ENCODE measurements at places on chromosomes 16 and 17.

DNA sequence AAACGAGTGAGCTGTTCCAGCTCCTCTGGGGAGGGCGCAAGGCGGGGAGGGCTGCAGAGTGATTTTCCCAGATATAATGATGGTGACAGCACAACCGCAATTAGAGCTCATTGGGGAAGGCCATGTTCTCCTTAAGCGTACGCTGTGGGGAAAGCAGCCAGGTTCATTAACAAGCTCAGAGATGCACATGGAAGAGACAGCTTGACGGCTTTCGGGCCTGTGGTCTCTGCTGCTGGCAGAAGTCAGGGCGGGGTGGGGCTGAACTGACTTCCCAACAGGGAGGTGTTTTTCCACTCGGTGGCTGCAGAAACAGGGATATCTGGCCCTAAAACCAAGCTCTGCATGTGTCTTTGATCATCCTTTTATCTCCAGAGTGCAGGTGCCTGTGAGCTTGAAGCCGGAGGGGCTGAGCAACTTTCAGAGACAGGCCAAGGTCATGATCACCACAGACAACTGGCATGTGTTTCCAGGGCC is 24.0 kb upstream of the CACNG1 start:
- H3K27ac ChIP-seq, result no peak overlapping the region
- H3K4me3 ChIP-seq, result no peak overlapping the region
- no peak for DNase-seq
- no peaks in the 10 kb centered on the region for H3K27me3 ChIP-seq

- no peaks in the 10 kb centered on the region for H3K27me3 ChIP-seq
- no peak for DNase-seq
- H3K4me1 ChIP-seq, result peaks cover 63% of the 10 kb centered on the region
- no peak overlapping the region for H3K4me3 ChIP-seq
These were observed 52.5 kb downstream of the NFAT5 start for GRCh38 chr16:69618307-69618706.

- no peaks in the 10 kb centered on the region for H3K4me1 ChIP-seq
- no peaks in the 10 kb centered on the region for H3K36me3 ChIP-seq
- H3K27me3 ChIP-seq, result no peaks in the 10 kb centered on the region
- H3K4me3 ChIP-seq, result no peak overlapping the region
- no peak overlapping the region for H3K27ac ChIP-seq
These were observed 218.6 kb upstream of the CDH8 start for GRCh38 chr16:62254847-62255246.

- peak overlapping the region; percentile 81 for H3K27ac ChIP-seq
- no peaks in the 10 kb centered on the region for H3K27me3 ChIP-seq
- peak; percentile 94 for DNase-seq
- H3K36me3 ChIP-seq, result peaks cover 1% of the 10 kb centered on the region
These were observed 1.9 kb upstream of the PRPSAP2 start for GRCh38 chr17:18855831-18856569.

DNA sequence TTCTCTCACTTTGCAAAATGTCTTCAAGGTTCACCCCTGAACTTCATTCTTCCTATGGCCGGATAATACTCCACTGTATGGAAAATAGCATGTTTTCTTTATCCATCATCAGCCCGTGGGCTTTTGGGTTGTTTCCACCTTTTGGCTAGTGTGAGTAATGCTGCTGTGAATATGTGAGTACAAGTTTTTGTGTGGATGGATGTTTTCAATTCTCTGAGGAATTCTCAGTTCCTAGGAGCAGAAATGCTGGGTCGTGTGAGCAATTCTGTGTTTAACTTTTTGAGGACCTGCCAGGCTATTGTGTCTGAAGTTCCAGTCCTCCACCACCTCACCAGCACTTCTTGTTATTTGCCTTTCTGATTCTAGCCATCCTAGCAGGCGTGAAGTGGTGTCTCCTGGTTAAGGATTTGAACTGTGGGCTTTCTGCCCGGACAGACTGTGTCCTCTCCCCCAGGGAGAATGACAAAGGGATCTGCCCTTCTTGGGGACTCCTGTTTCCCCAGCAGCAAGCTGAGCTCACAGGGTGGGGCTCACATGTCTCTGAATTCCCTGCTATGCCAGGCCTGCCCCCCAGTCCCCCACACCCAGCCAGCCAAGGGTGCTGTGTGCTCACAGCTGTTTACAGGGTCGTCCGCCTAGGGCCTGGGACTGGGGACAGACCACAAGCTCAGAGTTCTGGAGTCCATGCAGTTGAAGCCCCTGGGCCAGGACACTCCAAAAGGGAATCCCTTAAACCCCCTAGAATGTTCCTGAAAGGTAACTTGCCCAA is 92.2 kb upstream of the CIBAR2 start:
- no peak overlapping the region for H3K4me3 ChIP-seq
- H3K27me3 ChIP-seq, result no peaks in the 10 kb centered on the region
- no peak for DNase-seq
- peaks cover 21% of the 10 kb centered on the region for H3K4me1 ChIP-seq

- no peak overlapping the region for H3K4me3 ChIP-seq
- H3K36me3 ChIP-seq, result no peaks in the 10 kb centered on the region
- DNase-seq, result no peak
- H3K27me3 ChIP-seq, result no peaks in the 10 kb centered on the region
- H3K27ac ChIP-seq, result no peak overlapping the region
- no peaks in the 10 kb centered on the region for H3K4me1 ChIP-seq
These were observed 50.6 kb downstream of the SMPD3 start for GRCh38 chr16:68397710-68398201.

GRCh38 chr17:78197147-78197832 is 10.1 kb downstream of the AFMID start:
- peaks cover 4% of the 10 kb centered on the region for H3K36me3 ChIP-seq
- no peak for DNase-seq
- H3K4me3 ChIP-seq, result no peak overlapping the region
- no peaks in the 10 kb centered on the region for H3K27me3 ChIP-seq
- no peak overlapping the region for H3K27ac ChIP-seq

- no peaks in the 10 kb centered on the region for H3K36me3 ChIP-seq
- H3K4me1 ChIP-seq, result no peaks in the 10 kb centered on the region
- H3K27me3 ChIP-seq, result no peaks in the 10 kb centered on the region
- no peak for DNase-seq
- no peak overlapping the region for H3K4me3 ChIP-seq
- no peak overlapping the region for H3K27ac ChIP-seq
These were observed 97.5 kb downstream of the CYLD start for GRCh38 chr16:50839356-50839755.

GRCh38 chr17:3988297-3989040 is 24.2 kb upstream of the ATP2A3 start:
- H3K27ac ChIP-seq, result no peak overlapping the region
- H3K4me1 ChIP-seq, result no peaks in the 10 kb centered on the region
- H3K36me3 ChIP-seq, result no peaks in the 10 kb centered on the region
- H3K4me3 ChIP-seq, result no peak overlapping the region
- no peaks in the 10 kb centered on the region for H3K27me3 ChIP-seq

- peaks cover 17% of the 10 kb centered on the region for H3K4me1 ChIP-seq
- H3K4me3 ChIP-seq, result no peak overlapping the region
- no peaks in the 10 kb centered on the region for H3K36me3 ChIP-seq
- no peak for DNase-seq
- no peaks in the 10 kb centered on the region for H3K27me3 ChIP-seq
These were observed 45.4 kb downstream of the WSB1 start for GRCh38 chr17:27339198-27339835.

DNA sequence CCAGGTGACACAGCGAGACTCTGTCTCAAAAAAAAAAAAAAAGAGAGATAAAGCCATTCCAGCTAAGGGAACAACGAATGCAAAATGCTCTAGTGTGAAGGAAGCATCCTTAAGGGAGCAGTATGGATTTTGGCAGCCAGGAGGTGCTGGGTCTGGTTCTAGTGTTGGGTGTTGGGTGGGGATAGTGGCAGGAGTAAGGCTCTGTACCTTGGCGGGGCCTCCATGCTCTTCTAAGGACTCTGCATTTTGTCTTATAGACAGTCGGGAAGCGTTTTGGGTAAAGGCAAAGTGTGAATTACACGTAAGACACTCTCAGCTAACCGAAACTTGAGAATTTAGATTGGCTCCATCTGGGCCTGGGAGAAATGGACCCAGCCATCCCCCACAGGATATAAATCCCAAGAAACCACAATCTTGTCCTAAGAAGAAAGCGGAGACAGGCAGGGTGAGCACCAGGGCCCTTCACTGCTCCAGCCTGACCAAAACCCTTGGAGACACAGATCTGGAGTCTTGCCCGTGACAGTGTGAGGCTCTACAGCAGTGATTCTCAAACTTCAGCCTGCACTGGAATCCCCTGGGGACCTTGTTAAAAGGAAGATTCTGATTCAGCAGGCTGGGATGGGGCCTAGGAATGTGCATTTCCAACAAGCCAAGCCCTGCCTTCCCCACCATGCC is 33.1 kb upstream of the PHB1 start:
- no peaks in the 10 kb centered on the region for H3K4me1 ChIP-seq
- no peak overlapping the region for H3K27ac ChIP-seq
- no peaks in the 10 kb centered on the region for H3K27me3 ChIP-seq
- H3K4me3 ChIP-seq, result no peak overlapping the region
- H3K36me3 ChIP-seq, result no peaks in the 10 kb centered on the region

DNA sequence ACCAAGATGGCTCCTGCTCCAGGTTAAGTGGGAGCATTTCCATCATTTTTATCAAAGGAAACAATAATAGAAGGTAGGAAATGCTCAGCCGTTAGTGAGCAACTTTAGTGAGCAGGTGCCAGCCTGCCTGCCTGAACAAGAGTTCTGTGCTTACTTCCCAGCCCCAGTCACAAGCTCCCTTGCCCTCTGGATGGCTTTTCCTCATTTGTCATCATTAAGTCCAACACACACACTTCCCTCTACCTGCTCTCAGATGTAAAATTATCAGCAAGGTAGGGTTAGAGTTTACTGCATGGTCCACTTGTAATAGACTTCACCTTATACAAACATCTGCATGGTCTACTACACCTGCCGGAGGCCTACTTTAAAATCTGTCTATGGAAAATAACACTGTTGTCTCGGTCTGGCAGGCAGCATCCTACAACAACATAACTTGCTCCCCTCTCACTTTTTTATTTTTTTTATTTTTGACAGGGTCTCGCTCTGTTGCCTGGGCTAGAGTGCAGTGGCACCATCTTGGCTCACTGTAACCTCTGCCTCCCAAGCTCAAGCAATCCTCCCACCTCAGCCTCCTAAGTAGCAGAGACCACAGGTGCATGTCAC is 12.7 kb downstream of the TEX2 start:
- no peak overlapping the region for H3K27ac ChIP-seq
- DNase-seq, result no peak
- H3K36me3 ChIP-seq, result no peaks in the 10 kb centered on the region
- H3K4me1 ChIP-seq, result 0 out of 2 replicates have a peak, but pooled peaks cover 6% of the 10 kb centered on the region
- no peak overlapping the region for H3K4me3 ChIP-seq
- H3K27me3 ChIP-seq, result no peaks in the 10 kb centered on the region

DNA sequence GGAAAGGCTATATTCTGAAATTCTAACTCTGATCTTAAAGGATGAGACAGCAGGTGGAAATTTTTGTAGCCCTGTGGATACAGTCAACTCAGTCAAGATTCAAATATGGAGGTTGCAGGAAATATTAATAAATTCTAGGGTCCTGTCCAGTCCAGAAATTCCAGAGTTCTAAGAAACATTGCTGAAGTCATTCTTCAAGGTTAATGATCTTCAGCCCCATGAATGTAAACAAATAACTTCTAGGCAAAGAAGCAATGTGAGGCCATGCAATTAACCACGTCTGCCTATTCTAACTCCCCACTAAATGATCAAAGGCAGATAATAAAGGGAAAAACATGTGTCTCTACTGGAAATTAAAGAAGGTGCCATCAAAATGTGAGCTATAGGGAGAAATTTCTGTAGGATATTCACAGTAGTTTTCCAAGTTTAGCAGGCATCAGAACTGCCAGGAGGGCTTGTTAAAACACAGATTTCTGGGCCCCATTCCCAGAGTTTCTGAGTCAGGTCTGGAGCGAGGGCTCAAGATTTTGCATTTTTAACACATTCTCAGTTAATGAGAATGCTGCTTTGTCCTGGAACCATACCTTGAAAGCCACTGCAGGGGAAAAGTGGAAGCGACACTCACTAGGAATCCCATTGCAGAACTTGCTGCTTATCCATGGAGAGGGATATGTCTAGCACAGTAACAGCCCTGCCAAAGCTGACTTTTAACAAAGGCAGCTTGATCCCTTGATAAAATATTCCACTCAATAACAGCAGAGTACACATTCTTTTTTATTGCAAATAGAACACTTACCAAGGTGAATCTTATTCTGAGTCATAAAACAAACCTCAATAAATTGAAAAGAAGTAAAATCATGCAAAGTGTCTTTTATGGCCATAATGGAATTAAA is 61.8 kb downstream of the DNAH3 start:
- H3K27me3 ChIP-seq, result no peaks in the 10 kb centered on the region
- H3K27ac ChIP-seq, result no peak overlapping the region
- H3K4me3 ChIP-seq, result no peak overlapping the region
- H3K36me3 ChIP-seq, result no peaks in the 10 kb centered on the region

GRCh38 chr16:50038756-50039529 is 13.9 kb downstream of the CNEP1R1 start:
- H3K4me3 ChIP-seq, result no peak overlapping the region
- H3K27me3 ChIP-seq, result no peaks in the 10 kb centered on the region
- peaks cover 57% of the 10 kb centered on the region for H3K4me1 ChIP-seq

- no peaks in the 10 kb centered on the region for H3K36me3 ChIP-seq
- H3K4me3 ChIP-seq, result no peak overlapping the region
- H3K27me3 ChIP-seq, result no peaks in the 10 kb centered on the region
- no peaks in the 10 kb centered on the region for H3K4me1 ChIP-seq
- H3K27ac ChIP-seq, result no peak overlapping the region
- no peak for DNase-seq
These were observed 723.9 kb downstream of the MAF start for GRCh38 chr16:78876671-78877070.

- no peak overlapping the region for H3K27ac ChIP-seq
- peaks cover 1% of the 10 kb centered on the region for H3K36me3 ChIP-seq
- peaks cover 12% of the 10 kb centered on the region for H3K4me1 ChIP-seq
- no peaks in the 10 kb centered on the region for H3K27me3 ChIP-seq
- H3K4me3 ChIP-seq, result no peak overlapping the region
These were observed 19.0 kb downstream of the SPIRE2 start for GRCh38 chr16:89847051-89847939.

DNA sequence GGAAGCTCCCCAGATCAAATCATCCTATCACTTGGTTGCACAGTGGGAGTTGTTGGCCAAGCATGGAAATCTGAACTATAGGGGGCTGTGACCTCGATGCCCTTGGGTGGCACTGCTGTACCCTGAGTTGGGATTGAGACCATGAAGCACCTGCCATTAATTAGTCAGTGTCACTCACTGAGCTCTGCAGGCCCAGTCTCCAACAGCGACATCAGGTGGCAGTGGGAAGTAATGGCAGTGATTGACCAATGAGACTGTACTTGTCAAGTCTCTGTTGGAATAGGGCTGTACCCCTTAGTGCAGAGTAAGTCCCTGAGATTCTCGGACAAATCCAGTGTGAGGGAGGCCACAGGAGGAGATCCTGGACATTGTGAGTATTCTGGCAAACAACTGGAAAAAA is 118.0 kb upstream of the RPL38 start:
- H3K27ac ChIP-seq, result no peak overlapping the region
- no peaks in the 10 kb centered on the region for H3K4me1 ChIP-seq
- peaks cover 3% of the 10 kb centered on the region for H3K27me3 ChIP-seq
- peak; percentile 8 for DNase-seq
- H3K4me3 ChIP-seq, result no peak overlapping the region
